Activated CD8-positive, alpha-beta memory T cell treated with anti-CD3 and anti-CD28 coated beads, Interleukin-2, amount 10 ng/mL, durations not matched to agents 7 days and 5 days (primary cell): ENCODE measurements at places on chromosomes 2 and 18.

DNA sequence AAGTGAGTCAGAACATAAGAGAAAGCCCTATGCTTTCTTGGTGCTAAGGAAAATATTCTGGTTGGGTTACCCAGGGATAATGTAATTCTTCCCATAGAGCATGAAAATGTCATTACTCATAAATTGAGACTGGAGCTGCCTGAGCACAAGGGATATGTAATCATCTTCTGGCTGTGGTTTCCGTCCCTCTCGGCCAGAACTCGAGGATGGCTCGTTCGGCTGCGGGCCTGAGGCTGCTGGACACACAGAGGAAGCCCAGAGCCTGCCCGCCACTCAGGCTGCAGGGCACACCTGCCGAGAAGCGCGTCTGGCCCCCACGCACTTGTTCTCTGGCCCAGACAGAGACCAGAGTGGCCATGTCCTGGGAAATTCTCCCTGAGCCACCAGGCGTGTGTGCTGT is 104.9 kb downstream of the ASAP2 start:
- no peak overlapping the region for H3K27ac ChIP-seq
- H3K36me3 ChIP-seq = no peaks in the 10 kb centered on the region
- no peaks in the 10 kb centered on the region for H3K27me3 ChIP-seq
- no peaks in the 10 kb centered on the region for H3K4me1 ChIP-seq

DNA sequence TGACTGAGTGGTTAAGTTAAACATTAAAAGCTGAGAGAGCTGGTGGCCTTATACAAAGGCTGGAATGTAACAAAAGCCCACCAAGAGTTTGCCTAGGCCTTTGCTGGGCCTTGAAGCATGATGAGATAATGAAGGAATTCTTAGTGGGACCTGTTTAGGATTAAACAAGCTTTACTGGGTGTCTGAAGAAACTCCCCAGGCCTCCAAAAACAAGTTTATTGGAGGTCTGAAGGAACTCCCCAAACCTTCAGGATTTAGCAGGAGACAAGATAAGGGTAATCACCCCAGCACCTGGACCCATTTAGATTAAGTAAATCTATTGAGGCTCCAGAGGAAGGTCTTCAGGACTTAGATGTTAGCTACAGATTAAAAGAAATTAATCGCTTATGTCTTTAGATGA is 18.7 kb downstream of the PCARE start:
- peaks cover 4% of the 10 kb centered on the region for H3K4me1 ChIP-seq
- H3K4me3 ChIP-seq = no peak overlapping the region
- no peak for DNase-seq
- H3K27ac ChIP-seq = no peak overlapping the region
- H3K36me3 ChIP-seq = peaks cover 2% of the 10 kb centered on the region

DNA sequence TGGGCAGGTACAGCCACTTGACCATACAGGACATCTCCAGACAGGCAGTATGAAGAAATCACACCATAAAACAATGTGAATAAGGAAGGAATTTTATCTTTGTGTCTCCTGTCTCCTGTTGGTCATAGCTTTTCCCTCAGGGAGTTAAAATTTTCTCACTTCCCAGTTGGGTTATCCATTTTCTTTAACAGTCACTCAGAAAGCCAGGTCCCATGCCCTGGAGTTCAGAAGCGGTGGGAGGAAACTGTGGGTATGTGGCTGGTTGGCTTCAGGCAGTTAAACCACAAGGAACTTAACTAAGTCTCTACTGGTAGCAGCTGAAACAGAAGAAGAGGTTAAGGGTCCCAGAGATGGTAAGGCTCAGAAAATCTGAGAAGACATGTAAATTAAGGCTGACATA is 6.5 kb upstream of the SMAD2 start:
- H3K36me3 ChIP-seq = no peaks in the 10 kb centered on the region
- H3K27me3 ChIP-seq = peaks cover under 1% of the 10 kb centered on the region
- peaks cover 10% of the 10 kb centered on the region for H3K4me1 ChIP-seq
- peak; percentile 68 for DNase-seq

GRCh38 chr2:102796337-102796736 is 34.5 kb downstream of the TMEM182 start:
- no peak overlapping the region for H3K4me3 ChIP-seq
- no peaks in the 10 kb centered on the region for H3K4me1 ChIP-seq
- H3K36me3 ChIP-seq = peaks cover 27% of the 10 kb centered on the region
- H3K27ac ChIP-seq = no peak overlapping the region

GRCh38 chr2:121093692-121094091 is 191.3 kb downstream of the TFCP2L1 start:
- DNase-seq = no peak
- peaks cover 7% of the 10 kb centered on the region for H3K27me3 ChIP-seq
- H3K4me1 ChIP-seq = no peaks in the 10 kb centered on the region
- H3K27ac ChIP-seq = no peak overlapping the region
- H3K36me3 ChIP-seq = no peaks in the 10 kb centered on the region

DNA sequence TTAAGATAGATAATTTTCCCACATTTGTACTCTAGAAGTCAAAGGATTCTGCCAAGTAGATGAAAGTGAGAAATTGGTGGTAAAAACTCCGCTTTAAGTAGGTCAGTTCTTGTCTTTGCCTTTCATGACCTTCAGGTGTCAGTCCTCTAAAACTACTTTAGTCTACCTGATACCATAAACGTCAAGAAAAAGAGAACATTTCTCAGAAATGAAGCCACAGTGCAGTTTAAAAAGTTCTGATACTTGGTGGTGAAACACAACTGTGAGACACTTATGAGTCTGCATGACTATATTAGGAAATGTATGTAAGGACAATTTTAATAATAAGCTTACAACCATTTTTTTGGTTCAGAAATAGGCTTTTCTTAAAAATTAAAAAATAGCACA is 583.3 kb downstream of the SATB2 start:
- H3K4me1 ChIP-seq = no peaks in the 10 kb centered on the region
- no peaks in the 10 kb centered on the region for H3K27me3 ChIP-seq
- no peaks in the 10 kb centered on the region for H3K36me3 ChIP-seq

DNA sequence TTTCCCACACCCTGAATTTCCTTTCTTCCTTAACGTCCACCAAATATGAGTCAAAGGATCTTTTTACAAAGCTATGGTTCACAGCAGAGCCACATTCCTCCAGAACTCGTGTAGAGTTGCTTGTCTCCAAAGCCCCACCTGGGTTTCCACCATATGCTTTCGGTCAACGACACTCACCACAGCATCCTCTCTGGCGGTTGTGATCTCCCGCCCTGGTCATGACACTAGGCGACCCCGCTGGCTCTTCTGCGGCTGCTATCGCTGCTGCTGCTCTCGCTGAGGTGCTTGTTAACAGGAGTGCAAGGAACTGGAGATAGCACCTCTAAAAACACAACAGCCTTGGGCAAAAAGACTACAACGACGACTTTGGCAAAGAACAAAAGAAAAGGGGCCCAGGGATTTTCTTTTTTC is 340 bp downstream of the SLC40A1 start:
- H3K4me3 ChIP-seq = peak overlapping the region; percentile 68
- peak overlapping the region; percentile 59 for H3K27ac ChIP-seq
- H3K36me3 ChIP-seq = peaks cover 3% of the 10 kb centered on the region

- H3K4me3 ChIP-seq = no peak overlapping the region
- no peak for DNase-seq
- peaks cover 73% of the 10 kb centered on the region for H3K36me3 ChIP-seq
- no peak overlapping the region for H3K27ac ChIP-seq
- H3K4me1 ChIP-seq = peaks cover 23% of the 10 kb centered on the region
These were observed 72.0 kb upstream of the EPB41L5 start for GRCh38 chr2:119940856-119941255.

GRCh38 chr2:9753665-9754531 is 89.4 kb upstream of the TAF1B start:
- DNase-seq = peak; percentile 73
- no peaks in the 10 kb centered on the region for H3K36me3 ChIP-seq
- peak overlapping the region; percentile 66 for H3K4me3 ChIP-seq
- peak overlapping the region; percentile 91 for H3K27ac ChIP-seq

DNA sequence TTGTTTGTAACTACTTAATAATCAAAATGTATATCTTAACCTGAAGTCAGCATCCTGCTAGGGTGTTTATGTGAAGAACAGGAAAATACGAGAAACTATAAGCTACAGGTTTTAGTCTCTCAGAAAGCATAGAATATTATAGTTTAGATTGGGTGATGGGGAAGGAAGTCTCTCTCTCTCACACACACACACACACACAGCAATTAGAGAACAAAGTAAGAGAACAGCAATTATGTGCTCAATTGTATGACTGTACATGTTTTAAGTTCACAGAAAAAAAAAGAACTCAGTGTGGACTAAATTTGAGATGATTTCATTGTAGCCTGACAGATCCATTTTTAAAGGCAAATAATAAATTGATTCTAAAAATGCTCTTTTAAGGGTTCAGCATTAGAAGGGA is 94.3 kb upstream of the ZNF516 start:
- DNase-seq = no peak
- no peaks in the 10 kb centered on the region for H3K4me1 ChIP-seq
- no peak overlapping the region for H3K27ac ChIP-seq
- no peaks in the 10 kb centered on the region for H3K36me3 ChIP-seq

GRCh38 chr2:105596411-105596921 is 148.2 kb upstream of the NCK2 start:
- H3K27me3 ChIP-seq = no peaks in the 10 kb centered on the region
- no peak overlapping the region for H3K27ac ChIP-seq
- no peak for DNase-seq
- peaks cover under 1% of the 10 kb centered on the region for H3K4me1 ChIP-seq

DNA sequence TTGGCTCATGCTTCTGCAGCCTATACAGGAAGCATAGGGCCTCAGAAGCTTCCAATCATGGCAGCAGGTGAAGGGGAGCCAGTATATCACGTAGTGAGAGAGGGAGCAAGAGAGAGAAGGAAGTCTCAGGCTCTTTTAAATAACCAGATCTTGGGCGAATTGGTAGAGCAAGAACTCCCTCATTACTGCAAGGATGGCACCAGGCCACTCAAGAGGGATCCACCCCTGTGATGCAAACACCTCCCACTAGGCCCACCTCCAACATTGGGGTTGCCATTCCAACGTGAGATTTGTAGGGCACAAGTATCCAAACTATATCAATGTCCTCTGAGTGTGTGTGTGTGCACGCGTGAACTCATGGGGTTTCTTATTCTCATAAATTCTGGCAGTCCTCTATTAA is 37.6 kb upstream of the RMP24 start:
- H3K36me3 ChIP-seq = peaks cover 1% of the 10 kb centered on the region
- no peak overlapping the region for H3K4me3 ChIP-seq
- H3K4me1 ChIP-seq = no peaks in the 10 kb centered on the region
- H3K27me3 ChIP-seq = peaks cover 2% of the 10 kb centered on the region
- DNase-seq = no peak

- H3K27me3 ChIP-seq = no peaks in the 10 kb centered on the region
- peak overlapping the region; percentile 78 for H3K27ac ChIP-seq
- peak; percentile 83 for DNase-seq
- H3K4me3 ChIP-seq = peak overlapping the region; percentile 5
These were observed 165.2 kb upstream of the KLF7 start for GRCh38 chr2:207330912-207331311.

- DNase-seq = no peak
- no peaks in the 10 kb centered on the region for H3K27me3 ChIP-seq
- no peak overlapping the region for H3K27ac ChIP-seq
- no peaks in the 10 kb centered on the region for H3K4me1 ChIP-seq
- no peak overlapping the region for H3K4me3 ChIP-seq
These were observed 106.0 kb downstream of the CYP26B1 start for GRCh38 chr2:72041638-72042111.

DNA sequence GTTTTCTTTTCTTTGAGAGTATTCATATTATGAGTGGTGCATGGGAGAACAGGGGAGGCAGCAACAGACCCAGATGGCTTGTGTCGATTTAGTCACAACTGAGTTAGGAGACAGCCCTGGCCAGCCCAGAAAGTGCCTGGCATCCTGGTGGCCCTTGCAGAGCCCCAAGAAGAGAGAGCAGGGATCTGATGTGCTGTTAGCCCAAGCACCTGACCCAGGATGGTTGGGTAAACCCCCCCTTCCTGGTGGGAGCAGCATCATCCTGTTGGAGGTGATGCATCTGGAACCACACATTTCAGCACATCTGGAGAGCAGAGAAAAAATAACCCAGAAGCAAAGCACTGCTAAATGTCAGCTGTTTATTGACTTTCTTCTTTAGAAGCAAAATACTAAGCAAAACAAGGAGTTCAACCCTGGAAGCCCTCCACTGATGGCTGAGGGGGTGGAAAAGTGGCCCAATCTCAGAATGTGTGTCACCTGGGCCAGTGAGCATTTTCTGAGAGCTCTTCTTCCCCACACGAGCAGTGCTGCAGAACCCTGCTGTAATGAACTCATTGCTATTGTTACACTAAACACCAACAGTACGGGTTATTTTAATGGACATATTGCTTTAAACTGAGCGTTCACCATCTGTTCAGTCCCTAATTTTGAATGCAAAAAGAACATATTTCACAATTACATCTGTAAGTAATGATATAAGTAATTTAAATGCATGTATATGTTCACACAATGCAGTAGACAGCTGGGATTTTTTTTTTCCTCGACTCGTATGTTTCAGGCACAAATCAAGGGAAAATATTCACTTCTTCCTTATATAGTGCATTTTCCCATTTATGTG is 100.6 kb upstream of the SMIM21 start:
- H3K27ac ChIP-seq = no peak overlapping the region
- no peaks in the 10 kb centered on the region for H3K27me3 ChIP-seq
- no peaks in the 10 kb centered on the region for H3K36me3 ChIP-seq
- H3K4me3 ChIP-seq = no peak overlapping the region
- no peak for DNase-seq

DNA sequence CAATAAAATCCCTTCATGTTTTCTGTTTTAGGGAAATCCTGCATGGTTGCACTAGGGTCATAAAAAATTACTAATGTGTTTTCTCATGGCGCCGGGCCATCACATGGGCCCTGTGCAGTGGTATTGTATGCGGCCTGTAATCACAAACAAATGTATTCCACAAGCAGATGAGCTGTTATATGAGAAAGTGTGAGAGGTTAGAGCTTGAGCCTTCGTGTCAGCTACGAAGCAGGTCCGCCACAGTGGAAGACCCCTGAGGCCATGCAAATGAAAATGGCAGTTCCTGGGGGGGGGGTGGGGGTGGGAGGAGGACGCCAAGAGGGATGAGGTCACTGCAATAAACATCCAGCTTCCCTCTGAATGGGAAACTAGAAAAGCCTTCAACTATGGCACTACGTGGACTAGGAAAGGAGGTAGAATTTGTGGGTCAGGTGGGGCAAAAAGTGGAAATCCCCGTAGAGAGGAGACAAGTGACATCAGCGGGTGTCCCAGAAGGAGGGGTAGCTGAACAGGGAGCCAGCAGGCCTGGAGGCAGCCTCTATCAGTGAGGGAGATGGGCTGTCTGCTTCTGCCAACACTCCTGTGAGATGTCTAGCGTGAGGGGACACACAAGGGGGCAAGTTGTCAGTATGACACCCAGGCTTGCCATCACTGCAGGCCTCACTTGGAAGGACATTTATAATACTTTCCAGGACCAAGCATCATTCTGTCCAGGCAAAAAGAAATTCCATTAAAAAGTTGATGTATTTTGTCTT is 130.3 kb upstream of the CTAGE1 start:
- H3K27me3 ChIP-seq = no peaks in the 10 kb centered on the region
- no peaks in the 10 kb centered on the region for H3K4me1 ChIP-seq
- H3K36me3 ChIP-seq = no peaks in the 10 kb centered on the region
- DNase-seq = no peak
- H3K4me3 ChIP-seq = no peak overlapping the region

GRCh38 chr18:5853253-5853652 is 42.1 kb downstream of the TMEM200C start:
- H3K36me3 ChIP-seq = no peaks in the 10 kb centered on the region
- H3K27ac ChIP-seq = no peak overlapping the region
- H3K27me3 ChIP-seq = no peaks in the 10 kb centered on the region
